Omental fat pad (tissue), 4 donors: ENCODE measurements at places on chromosomes 1 and 21.

DNA sequence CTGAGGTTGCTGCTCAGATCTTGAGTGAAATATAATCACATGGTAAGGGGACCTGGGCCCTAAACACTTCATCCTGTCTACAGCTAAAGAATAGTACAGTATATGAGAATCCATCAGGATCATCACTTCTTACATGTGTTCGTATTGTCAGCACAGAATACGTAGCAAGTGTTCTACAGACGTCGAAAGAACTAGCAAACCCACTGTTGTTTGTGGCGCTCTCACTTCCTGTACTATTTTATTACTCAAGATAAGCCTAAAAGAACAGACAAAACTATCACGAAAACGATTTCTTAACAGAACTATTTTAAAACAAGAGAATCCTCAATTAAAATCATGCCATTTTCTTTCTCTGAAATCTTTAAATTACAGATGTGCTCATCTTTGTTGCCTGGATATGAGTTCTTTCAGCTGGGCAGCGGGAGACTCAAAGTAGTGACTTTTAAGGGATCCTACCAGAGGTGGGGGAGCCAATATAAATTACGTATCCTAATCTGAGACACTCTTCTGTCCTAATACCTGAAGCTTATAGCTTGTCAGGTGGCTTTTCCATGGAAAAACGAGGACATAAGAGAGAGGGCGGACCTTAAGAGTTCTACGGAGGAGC lies 724 bp downstream of the ST7L start:
- no peak for DNase-seq

GRCh38 chr21:46122237-46122671 lies 24.3 kb downstream of the COL6A2 start:
- peak; percentile 19 for DNase-seq

DNA sequence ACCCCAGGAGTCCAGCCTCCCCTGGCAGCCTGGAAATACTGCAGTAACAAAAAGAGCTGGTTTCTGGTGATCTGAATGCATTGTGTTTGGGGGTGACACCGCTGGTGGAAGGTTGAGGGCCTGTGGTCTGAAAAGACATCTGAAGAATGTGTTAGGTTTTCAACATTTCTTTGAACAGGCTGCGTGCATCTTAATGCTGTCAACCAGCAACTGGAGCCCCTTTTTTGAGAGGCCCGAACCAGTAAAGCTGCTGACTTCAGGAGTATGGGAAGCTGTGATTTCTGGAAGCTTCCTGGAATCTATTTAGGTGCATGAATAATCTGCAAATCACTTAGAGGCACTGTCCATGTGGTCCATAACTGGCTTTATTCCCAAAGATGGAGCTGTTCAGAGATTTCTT lies 17.0 kb downstream of the ATP5PO start:
- DNase-seq: no peak

GRCh38 chr1:30111431-30111830 lies 612.0 kb downstream of the MATN1 start:
- no peak for DNase-seq

DNA sequence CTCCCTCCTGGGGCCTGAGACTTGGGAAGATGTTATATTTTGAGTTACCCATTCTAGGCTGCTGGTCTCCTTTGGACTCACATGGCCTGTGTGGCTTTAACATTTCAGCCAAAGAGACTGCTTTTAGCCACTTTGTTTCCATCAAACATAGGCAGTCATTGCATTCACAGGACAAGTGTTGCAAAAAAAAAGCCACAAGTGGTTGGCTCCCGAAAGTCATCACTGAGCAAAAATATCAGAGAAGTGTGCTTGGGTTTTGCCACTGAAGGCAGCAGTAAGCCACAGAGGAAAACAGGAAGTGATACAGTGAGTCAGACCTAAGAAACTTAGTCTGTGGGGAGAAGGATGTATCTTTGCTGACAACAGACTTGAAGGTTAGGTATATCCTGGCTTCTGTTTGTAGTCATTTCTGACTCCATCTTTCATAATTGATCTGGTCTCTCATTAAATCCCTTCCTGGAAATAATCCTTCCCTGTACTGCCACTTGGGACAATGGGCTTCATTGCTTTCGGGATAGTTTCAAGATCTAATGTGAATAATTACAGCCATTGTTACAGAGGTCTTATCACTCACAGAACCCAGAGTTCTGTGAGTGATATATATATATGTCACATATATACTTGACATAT lies 80.9 kb downstream of the COLGALT2 start:
- no peak for DNase-seq

- no peak for DNase-seq
Observed at GRCh38 chr1:94745742-94746141, 74.4 kb upstream of the SLC44A3 start.

DNA sequence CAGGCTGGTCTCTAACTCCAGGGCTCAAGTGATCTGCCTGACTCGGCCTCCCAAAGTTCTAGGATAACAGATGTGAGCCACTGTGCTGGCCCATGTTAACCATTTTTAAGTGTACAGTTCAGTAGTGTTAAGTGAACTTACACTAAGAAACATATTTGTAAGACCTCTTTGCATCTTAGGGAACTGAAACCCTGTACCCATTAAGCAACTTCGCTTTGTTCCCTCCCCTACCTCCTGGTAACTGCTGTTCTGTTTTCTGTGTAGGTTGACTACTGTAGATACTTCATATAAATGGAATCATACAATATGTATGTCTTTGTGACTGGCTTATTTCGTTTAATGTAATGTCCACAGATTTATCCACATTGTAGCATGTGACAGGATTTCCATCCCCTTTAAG lies 11.0 kb downstream of the NUDC start:
- no peak for DNase-seq
